ENCODE measurements at places on chromosomes 6 and 20.

- DNase-seq: no peak
These were observed 296.3 kb downstream of the QKI start for GRCh38 chr6:163710532-163711470.

DNA sequence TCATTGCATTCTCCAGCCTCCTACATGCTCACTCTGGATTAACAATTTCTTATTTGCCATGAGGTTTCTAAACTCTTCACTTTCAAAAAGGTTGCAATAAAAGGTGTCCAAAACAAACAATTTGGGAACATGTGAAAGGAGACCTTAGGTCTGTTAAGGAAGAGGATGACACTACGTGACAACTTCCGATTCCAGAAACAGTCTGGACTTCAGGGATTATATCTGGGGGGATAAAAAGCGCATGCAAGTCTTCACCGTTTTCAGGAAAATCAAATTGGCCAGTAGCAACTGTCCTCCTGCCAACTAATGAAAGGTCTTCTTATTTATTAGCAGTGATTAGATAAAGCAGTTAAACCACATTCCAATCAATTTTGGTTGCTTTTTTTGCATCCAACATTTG, 1.8 kb downstream of the ZDHHC14 start:
- no peak for DNase-seq

GRCh38 chr6:26200918-26201721, 113.9 kb downstream of the HFE start:
- no peak for DNase-seq

DNA sequence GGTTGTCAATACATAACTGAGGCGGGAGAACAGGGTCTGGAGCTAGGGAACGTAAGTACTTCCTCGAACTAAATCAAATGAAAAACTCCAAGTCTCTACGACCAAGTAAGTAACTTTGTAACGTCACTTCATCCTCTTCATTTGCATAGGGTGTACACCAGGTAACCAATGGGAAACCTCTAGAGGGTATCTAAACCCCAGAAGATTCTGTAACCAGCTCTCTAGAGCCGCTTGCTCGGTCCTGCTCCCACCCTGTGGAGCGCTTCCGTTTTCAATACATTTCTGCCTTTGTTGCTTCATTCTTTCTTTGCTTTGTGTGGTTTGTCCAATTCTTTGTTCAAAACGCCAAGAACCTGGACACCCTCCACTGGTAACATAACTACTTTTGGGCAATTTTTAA, 133.5 kb upstream of the TMEM170B start:
- no peak for DNase-seq

GRCh38 chr6:159079367-159079766, 34.6 kb upstream of the TAGAP start:
- DNase-seq: no peak

DNA sequence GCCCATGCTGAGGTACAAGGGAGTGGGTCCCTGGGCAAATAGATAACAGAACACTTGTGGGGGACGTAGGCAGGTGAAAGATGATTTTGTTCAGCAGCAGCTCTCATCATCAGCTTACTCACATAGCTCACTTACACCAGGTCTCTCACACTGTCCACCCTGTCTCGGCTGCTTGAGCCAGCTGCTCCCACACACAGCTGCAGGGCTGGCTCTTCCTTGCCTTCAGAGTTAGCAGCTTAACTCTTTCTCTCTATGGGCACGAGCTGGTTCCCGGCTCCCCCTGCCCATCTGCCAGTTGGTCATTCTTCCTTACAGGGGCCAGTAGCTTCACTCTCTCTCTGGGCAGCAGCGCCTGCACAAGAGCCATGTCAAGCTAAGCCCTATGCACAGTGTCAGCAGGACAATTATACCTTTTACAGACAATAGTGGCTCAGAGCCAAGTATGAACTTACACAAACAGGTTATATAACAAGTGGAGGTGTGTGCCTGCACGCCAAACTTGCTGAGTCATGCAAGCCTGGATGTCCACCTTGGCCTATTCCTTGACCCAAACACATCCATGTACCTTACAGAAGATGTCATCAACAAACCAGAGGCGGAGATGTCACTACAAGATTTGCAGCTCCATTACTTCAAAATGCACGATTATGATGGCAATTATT, 18.7 kb downstream of the ZNF391 start:
- no peak for DNase-seq

GRCh38 chr6:169960886-169961611, 209.6 kb downstream of the ERMARD start:
- DNase-seq: no peak

DNA sequence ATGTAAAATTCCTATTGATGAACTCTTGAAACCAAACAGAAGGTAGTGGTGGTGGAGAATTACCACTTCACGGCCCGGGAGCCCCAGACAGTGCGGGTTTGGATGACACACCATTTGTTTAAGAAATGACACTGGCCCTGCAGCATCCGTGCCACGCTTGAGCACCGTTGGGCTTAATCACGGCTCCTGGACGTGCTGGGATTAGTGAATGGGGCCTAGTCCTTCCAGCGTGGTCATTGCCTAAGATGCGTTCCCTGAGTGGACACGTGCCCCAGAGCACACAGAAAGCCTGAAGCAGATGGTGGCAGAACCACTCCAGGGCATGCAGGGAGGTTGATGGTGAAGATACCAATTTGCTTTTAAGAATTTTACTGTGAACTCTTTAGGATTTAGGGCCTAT, 14.5 kb downstream of the STX16 start:
- no peak for DNase-seq

- DNase-seq: no peak
These were observed 21.8 kb upstream of the NAA20 start for GRCh38 chr20:19995220-19995863.

GRCh38 chr6:25489399-25489798, 162.6 kb upstream of the SCGN start:
- no peak for DNase-seq

- no peak for DNase-seq
These were observed 298.8 kb upstream of the FERMT1 start for GRCh38 chr20:6421321-6422248.
